ENCODE measurements at places on chromosomes 5 and 9. TPM values are rescaled to one million over a fixed set of nuclear protein-coding genes. Genes with fewer than 3 reads are reported as not detected.

- no peak for DNase-seq
Observed at GRCh38 chr9:116913536-116913935, 226.4 kb downstream of the TRIM32 start.

DNA sequence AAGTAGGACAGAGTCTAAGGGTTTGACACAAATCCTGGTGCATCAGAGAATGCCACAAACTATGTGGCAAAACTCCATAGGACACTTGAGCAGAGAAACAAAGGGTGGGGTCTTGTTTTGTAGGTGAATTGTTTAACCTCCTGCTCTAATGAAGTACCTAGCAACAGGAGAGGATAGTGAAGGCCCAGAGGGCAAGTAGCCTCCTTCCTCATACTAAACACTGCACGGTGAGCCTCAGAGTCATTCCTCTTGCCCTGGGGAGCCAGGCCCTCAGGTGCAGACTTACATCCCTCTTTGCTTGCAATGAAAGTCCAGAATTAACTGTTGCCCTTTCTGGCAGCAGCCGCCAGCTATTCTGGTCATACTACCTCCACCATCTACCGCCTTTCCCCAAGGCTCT is 166.1 kb downstream of the DROSHA start:
- DNase-seq: no peak

DNA sequence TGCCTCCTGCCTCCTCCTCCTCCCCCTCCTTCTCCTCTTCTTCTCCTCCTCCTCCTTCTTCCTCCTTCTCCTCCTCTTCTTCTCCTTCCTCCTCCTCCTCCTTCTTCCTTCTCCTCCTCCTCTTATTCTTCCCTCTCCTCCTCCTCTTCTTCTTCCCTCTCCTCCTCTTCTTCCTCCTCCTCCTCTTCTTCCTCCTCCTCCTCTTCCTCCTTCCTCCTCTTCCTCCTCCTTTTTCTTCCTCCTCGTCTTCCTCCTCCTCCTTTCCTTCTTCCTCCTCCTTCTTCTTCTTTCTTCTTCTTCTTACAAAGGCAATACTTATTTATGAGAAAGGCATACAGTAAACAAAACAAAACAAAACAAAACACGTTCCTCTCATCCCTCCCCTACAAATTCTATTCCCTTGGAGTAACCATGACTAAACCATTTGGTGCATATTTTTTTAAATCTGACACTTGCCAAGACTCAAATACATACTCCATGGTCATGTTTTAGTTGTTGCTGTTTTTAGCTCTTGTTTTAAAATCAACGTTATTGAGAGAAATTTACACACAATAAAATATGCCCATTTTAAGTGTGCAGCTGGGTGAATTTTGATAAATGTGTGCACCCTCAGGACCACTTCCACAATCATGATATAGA is 135.6 kb downstream of the FOXD1 start:
- DNase-seq: no peak

DNA sequence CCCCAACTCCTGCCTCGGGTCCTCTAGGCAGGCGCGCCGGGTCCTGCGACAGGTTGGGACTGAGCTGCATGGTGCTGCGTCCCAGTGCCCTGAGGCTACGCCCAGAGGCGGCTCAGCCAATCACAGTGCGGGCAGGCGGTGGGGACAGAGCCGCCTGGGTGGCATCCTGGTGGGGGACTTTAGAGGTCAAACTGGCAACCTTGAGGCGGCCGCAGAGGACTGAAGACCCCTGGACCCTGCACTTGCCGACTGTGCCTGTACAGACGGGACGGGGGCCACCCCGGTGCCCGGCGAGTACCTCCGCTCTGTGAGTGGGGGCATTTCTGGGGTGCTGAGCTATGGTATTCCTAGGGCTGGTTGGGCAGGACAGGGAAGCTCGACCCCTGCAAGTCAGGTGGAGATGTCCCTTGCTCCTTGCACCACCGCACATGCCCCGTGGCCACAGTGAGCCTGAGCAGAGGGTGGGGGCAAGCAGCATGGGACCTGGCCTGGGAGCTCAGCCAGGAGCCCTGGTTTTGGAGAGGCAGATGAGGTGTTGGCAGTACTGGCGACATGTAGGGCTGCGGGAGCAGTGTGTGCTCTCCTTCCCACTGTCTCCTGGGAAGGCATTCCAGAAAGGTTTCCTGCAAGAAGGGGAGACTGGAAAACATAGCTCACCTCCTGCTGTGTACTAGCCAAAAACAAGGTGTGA is 45.5 kb downstream of the CTSL start:
- DNase-seq: peak; percentile 47

The SPATA31C1 gene
- total RNA-seq: not detected

The PCDHB15 gene
- 9.4 TPM for total RNA-seq

DNA sequence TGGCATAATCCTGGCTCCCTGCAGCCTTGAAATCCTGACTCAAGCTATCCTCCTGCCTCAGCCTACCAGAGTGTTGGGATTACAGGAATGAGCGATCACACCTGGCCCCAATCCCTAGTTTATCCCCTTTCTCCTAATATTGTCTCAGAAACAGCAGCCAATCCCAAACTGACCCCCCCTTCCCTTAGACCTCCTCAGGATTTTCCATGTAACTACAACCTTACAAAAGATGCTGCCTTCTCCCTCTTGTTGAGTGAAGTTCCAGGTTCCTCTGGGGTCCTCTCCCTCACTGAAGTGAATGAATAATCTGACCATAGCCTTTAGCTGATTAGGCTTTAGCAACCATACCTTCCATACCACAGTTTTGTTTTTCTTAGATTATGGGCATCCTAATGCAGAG is 25.9 kb upstream of the MSANTD3 start:
- DNase-seq: no peak

The GZMA gene
- not detected for total RNA-seq

The PCDHGA1 gene
- total RNA-seq: 1.0 TPM

DNA sequence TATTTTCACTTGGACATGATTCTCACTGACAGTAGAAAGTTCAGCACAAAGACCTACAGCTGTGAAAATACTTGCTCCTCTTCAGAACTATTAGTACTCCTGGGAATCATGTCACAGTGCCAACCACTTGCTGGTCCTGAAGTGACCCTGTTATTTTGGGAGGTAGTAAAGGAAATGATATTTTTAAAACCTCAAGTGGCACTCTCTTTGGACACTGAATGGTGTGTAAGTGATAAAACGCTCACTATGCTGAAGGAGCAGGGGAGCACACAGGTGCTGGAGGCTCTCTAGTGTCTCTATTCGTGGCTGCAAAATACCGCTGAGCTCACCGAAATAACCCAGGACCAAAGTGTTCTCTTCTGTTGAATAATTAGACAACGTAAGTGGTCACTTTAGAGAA is 76.9 kb upstream of the SPATA31D4 start:
- no peak for DNase-seq

GRCh38 chr9:22454016-22454415 is 7.4 kb downstream of the DMRTA1 start:
- DNase-seq: no peak

DNA sequence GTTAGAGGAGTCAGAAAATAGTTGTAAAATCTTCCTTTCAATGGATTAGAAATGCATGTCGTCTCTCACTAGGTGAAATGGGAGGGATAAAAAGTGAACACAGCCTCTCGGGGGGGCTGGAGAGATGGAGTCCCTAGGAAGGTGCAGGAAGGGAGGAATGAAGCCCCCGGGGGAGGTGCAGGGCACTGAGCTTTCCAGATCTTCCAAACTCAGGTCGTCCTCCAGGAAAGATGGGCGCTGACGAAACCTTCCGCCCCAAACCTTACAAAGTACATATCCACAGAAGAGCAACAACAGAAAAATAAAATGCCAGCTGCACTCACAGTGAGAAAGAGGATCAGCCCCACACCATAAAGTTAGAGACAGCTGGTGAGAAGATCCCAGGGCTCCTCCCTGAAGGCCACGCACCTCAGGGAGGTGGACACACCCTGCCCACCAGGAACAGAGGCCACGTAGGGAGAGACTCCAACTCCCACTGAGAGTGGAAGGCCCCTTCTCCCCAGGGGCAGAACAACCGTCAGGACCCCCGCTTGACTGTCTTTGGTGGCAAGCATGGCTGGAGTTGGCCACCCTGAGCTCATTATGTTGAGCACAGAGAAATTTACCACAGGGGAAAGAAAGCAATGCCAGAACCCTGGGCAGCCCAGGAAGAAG is 174.3 kb downstream of the AUH start:
- DNase-seq: no peak

DNA sequence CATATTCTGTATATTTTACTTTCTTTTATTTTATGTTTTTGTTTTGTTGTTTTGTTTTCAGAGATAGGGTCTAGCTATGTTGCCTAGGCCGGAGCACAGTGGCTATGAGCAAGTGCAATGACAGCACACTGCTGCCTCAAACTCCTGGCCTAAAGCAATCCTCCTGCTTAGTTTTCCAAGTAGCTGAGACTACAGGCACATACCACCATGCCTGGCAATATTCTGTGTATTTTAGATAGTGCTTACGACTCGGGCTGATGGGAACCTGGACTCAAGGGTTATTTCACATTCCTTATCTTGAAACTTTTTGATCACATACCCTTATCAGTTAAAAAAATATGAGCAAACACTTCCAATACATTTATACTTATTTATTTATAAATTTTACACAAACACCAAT is 119.0 kb upstream of the STARD4 start:
- DNase-seq: no peak

GRCh38 chr5:5353681-5354080 is 68.8 kb upstream of the ICE1 start:
- no peak for DNase-seq

GRCh38 chr5:83987513-83988292 is 267.0 kb upstream of the HAPLN1 start:
- no peak for DNase-seq

DNA sequence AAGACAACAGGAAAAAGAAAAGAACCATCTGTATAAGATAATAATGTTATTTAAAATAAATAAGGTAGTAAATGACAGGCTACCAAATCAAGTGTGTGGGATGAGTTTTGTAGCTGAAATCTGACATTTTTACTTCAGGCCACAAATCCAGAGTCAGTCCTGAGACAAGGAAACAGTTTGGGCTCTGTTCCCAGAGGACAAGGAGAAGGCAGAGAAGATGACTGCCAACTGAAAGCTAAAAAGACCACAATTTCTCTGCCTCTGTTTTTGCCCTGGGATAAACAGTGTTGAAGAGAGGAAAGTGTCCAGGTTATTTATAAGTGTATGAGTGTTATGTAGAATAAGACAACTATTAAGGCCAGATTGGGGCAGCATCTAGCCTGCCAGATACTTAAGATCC is 180.5 kb downstream of the NFIB start:
- no peak for DNase-seq

- DNase-seq: no peak
Observed at GRCh38 chr5:142433526-142434321, 108.9 kb upstream of the SPRY4 start.

The NUTM2G gene
- not detected for total RNA-seq

Measured in neural progenitor cell (in vitro differentiated cells).